ENCODE measurements at places on chromosomes 7 and 10.

DNA sequence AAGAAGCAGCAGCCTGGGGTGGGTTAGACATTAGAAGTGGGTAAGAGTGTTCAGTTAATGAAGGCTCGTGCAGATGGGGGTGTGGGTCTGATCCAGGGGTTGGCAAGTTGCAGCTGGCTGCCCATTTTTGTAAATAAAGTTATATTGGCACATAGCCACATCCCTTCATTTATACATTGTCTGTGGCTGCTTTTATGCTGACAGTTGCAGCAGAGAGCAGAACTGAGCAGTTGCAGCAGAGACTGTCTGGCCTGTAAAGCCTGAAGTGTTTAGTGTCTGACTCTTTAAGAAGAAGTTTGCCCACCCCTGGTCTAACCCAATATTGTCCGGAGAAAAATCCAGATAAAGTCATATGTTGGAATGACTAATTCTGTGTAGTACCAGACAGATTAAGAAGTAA, 38.1 kb downstream of the GLRX3 start:
- DNase-seq, result no peak

GRCh38 chr10:69696073-69696731, 66.2 kb downstream of the FAM241B start:
- DNase-seq, result no peak

- DNase-seq, result no peak
Observed at GRCh38 chr7:102117743-102118142, 168.9 kb upstream of the SH2B2 start.

- no peak for DNase-seq
Observed at GRCh38 chr7:123637203-123637602, 18.5 kb upstream of the LMOD2 start.

DNA sequence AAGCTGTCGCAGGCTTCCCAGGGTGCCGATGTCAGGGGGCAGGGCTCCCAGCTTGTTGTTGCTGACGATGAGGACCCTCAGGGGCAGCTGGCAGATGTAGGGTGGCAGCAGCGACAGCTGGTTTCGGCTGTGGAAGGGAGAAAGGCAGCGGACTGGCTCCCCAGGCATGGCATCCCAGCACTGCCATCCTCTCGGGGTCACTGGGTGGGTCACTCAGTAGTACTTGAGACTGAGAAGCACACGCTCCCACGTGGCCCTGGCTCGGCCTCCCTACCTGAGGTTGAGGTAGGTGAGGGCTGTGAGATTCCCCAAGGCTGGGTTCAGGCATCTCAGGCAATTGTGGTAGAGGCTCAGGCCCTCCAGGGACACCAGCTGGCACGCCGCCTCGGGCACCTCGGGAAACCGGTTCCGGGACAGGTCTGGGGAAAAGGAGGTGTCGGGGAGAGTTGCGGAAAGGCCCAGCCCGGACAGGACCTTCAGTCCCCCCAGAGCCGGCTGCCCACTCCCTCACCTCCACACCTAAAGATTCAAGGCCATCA, 3.8 kb downstream of the LRCH4 start:
- no peak for DNase-seq
